LNCaP clone FGC (cell line): ENCODE measurements at places on chromosomes 1 and 21.
A peak's percentile ranks its signal among the peaks of the same experiment; 100 is the strongest.

DNA sequence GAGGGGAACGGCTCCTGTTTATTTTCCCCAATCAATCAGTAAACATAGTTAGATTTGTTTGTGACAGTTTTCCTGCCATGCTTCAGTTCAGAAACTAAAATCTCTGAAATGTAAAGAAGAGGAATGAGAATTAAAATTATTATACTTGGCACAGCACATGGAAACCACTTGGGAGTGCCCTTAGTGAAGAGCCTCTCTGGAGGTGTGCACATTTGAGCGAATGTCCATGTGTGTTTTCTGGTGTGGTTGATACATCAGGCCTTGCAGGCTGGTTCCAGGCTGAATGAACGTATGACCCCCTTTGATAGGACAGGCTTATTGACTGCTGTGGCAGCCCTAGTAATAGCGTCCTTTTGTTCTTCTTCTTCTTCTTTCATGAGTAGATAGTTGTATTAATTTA is 27.1 kb downstream of the C4BPA start:
- no peak for DNase-seq

- DNase-seq: no peak
Observed at GRCh38 chr1:27332536-27333281, 9.1 kb upstream of the SYTL1 start.

GRCh38 chr1:89608984-89609725 is 23.8 kb upstream of the LRRC8C start:
- DNase-seq: no peak

DNA sequence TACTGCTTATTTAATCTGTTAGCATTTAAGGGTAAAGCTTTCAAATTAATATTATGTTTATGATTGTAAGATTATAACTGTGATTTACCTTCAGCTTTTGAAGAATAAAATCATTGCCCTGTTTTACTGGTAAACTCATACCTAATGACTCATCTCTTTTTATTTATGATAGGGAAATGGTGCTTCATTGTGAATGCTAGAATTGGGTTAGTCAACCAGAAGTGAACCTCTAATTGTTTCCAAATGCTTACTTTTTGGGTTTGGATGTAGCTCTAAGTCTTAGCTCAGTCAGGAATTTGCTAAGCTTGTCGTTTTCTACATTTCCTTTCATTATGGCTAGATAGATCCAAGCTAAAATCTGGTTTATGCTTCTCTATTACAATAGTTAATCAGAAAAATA is 59.4 kb downstream of the SLC30A7 start:
- DNase-seq: no peak

GRCh38 chr1:86757272-86757984 is 53.1 kb downstream of the SH3GLB1 start:
- DNase-seq: no peak

- peak; percentile 43 for DNase-seq
Observed at GRCh38 chr1:75723989-75724471, 479 bp upstream of the ACADM start.

GRCh38 chr21:32483293-32483595 is 70.7 kb downstream of the EVA1C start:
- no peak for DNase-seq

GRCh38 chr1:118136187-118136941 is 48.7 kb downstream of the SPAG17 start:
- no peak for DNase-seq

- no peak for DNase-seq
Observed at GRCh38 chr1:202274611-202275010, 67.1 kb downstream of the UBE2T start.

DNA sequence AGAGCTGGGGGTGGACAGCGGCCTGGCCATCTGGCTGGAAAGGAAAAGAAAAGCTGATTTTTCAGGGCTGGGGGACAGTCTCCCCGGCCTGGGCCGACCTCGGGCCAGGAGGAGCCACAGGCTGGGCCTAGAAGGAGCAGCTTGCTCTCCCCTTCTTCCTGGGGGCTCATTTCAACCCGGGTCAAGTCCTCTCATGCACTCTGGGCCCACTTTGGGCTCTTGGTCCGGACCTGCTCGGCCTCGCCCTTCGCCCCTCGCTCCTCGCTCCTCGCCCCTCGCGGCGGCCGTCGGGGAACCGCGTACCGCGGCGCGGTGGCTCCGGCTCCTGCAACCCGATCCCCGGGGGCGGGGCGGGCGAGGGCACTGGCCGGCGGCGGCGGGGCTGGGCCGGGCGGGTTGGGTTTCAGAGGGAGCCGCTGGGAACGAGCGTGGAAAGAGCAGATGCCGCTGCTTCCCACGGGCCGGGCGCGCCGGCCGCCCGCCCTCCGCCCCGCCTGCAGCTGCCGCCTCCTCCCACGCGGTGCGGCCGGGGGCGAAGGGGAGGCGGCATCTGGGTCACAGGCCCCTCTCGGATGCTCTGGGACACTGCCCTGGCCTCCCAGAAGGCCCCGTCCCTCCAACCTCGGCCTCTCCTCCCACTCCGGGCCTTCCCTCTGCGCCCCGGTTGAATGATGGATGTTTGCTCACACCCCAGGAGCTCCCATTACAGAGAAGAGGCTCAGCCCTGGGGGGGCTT is 6.6 kb downstream of the HEYL start:
- no peak for DNase-seq

- no peak for DNase-seq
Observed at GRCh38 chr1:68202239-68202832, 30.0 kb downstream of the WLS start.

DNA sequence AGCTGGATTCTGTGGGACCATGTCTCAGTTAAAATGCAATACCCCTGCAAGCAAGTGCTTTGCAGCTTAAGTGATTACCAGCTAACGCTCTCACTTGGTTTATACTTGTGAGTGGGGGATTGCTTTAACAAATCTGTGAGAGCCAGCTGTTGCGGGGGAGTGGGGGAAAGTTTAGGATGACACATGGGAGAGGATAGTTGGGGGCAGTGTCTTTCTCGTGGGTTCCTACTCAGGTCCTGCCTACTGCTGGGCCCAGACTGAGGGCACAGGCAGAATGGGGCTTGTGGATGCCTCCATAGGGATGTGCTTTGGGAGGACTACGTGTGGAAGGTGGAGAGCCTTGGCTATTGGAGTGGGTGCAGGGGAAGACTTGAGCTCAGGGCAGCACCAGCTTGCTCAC is 60.1 kb downstream of the ELK4 start:
- DNase-seq: no peak

- DNase-seq: no peak
Observed at GRCh38 chr1:82258887-82259286, 458.2 kb downstream of the ADGRL2 start.

- DNase-seq: no peak
Observed at GRCh38 chr1:228006034-228006785, 588 bp upstream of the WNT3A start.

- no peak for DNase-seq
Observed at GRCh38 chr1:173301507-173301906, 94.4 kb upstream of the TNFSF4 start.

GRCh38 chr1:53644909-53645689 is 93.9 kb downstream of the GLIS1 start:
- DNase-seq: no peak

- DNase-seq: no peak
Observed at GRCh38 chr1:235101558-235102258, 26.9 kb downstream of the TOMM20 start.

GRCh38 chr1:152907686-152908601 is at the start of gene IVL:
Gene IVL, plus strand, starts transcription at chr1:152908546. Its CDS starts 1,252 bp downstream, at chr1:152909798.
- peak; percentile 65 for DNase-seq

DNA sequence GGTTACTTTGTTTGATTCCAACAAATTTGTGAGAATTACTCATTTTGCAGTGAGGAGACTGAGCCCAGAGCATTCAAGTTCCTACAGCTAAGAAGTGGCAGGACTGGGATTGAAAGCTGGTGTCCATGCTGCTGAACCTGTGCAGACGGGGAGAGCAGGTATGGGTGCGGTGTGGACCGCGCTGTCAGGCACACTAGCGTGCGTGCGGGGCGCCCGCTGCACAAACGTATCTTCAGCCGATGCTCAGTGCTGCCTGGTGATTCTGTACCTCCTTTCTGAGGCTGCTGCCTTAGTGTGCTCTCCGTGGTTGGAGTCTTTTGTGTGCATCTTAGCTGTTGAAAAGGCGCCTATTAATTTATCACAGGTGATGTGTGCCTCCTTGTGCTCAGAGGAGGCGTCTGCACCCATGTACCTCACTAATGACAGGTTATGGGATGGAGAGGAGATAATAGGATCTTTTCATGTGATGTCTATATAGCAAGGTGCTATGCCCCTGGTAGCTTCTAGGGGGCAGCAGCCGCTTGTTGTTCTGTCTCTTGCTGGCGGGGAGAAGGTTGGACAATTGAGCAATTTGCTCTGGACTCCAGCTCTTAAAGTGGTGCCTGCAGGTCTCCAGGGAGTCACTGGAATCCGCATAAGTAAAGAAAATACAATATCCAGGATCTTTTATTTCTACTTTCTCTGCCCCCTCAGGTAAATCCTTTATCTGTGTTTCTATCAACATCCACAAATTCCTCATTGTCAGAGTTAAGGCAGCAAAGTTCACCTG is 32.5 kb downstream of the PEX14 start:
- DNase-seq: no peak

- DNase-seq: no peak
Observed at GRCh38 chr1:38444770-38445442, 398.3 kb upstream of the POU3F1 start.
